ENCODE measurements at places on chromosomes 2 and 18.

GRCh38 chr2:170101789-170102188 lies 76.2 kb upstream of the MYO3B start:
- no peak for DNase-seq

DNA sequence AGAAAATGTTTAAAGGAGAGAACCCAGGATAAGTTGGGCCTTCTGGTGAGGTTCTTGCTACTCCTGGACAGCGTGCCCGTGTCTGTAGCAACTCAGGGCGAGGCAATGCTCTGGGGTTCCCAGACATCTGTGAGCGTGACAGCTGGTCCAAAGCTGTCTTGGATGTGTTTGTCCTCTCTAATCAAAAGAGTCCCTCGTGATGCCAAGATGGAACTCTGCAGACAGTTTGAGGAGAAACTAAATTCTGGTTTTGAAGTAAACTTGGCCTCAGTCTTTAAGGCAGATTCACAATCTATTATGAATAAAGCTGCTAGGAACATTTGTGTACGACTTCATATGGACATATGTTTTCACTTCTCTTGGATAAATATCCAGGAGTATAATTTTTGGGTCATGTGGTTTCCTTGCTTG lies 47.3 kb downstream of the TMEM17 start:
- peak; percentile 5 for DNase-seq

GRCh38 chr2:166831930-166832329 lies 56.4 kb upstream of the XIRP2 start:
- no peak for DNase-seq

GRCh38 chr2:5387406-5387805 lies 304.8 kb upstream of the SOX11 start:
- no peak for DNase-seq

GRCh38 chr2:159684796-159685195 lies 27.5 kb upstream of the MARCHF7 start:
- DNase-seq = peak; percentile 65

GRCh38 chr2:141929331-141930252 lies 201.2 kb downstream of the LRP1B start:
- peak; percentile 31 for DNase-seq

- no peak for DNase-seq
Measured at GRCh38 chr2:47271054-47272000, 116.2 kb upstream of the STPG4 start.

DNA sequence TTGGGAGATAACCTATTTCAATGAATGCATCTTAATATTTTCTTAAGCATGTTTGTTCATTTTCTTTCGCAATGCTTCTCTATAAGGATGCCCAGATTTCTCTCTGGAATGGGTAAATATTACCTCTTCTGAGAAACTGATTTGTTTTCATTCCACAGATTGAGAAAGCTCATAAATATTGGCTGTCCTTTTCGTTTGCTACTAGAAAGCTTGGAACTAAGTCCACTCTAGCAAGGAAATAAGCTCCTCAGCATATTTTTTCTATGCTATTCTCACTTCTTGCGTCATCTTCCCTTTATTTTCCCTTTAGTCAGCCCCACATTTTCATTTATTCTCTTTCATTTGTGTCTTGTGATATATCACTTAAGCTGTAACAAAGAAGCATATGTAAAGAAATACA lies 76.3 kb downstream of the ANTXR1 start:
- peak; percentile 64 for DNase-seq

DNA sequence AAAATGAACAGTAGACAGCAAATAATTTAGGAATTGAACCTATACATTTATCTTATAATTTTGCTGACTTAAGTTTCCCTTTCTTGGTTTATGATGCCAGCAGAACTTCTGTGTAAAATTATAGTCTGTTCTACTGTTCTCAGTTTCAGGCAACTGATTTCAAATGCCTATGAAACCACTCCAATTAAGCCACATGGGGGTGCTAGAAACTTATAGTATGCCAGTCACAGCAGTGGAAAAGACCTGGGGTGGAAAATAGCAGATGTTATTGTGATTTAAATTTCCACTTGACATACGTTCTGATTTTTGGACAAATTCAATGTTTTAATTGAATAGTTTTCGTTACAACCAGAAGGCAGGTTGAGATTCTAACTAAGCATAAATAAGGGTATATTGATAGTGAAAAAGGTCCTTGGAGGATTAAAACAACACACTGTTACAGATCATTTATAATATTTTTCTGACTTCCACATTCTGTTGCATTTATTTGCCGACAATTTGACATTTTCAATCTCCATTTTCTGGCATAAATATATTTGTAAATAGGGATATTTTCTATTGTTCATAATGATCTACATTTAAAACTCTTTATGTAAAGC lies 61.4 kb downstream of the CPS1 start:
- peak; percentile 55 for DNase-seq

- no peak for DNase-seq
Measured at GRCh38 chr2:217456016-217456415, 546.8 kb downstream of the TNS1 start.

- no peak for DNase-seq
Measured at GRCh38 chr2:216659276-216659675, 26.1 kb downstream of the IGFBP2 start.

DNA sequence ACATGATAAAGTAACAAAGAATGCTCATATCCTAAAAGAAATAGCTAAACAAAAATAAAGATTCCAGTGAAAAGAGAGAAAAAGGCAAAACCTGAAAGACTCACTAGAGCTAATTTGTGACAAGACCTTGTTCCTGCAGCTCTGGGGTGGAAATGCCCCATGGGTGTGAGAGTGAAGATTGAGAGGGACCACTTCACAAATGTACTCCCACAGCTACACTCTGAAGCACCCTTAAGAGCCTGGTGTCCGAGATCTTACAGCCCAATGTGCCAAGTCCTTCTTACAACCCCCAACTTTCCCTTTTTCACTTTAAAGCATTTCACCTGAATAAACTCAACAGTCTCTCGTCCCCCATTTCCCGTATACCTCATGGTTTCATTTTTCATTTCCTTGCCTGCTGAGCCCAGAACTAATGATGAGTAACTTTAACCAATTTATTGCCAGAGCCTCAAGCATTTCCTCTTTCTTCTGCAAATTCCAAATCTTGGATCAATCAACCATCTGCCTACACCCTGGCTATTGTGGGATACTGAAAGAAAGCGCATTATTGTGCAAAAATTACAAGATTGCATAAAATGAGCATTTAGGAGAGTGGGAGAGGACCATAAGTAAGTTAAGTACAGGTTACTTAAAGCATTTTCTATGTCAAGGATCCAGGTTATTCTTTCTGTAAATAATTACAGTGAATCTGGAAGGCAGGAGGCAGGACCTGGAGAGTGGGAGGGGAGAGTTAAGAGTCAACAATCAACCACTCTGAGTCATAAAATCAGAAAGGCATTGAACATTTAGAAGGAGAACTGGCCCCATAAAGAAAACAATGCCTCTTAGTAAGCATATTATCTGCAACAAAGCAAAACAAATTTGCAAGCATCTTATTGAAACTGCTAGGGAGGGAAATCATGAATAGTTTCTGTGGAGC lies 804.4 kb upstream of the CELF4 start:
- DNase-seq = no peak

DNA sequence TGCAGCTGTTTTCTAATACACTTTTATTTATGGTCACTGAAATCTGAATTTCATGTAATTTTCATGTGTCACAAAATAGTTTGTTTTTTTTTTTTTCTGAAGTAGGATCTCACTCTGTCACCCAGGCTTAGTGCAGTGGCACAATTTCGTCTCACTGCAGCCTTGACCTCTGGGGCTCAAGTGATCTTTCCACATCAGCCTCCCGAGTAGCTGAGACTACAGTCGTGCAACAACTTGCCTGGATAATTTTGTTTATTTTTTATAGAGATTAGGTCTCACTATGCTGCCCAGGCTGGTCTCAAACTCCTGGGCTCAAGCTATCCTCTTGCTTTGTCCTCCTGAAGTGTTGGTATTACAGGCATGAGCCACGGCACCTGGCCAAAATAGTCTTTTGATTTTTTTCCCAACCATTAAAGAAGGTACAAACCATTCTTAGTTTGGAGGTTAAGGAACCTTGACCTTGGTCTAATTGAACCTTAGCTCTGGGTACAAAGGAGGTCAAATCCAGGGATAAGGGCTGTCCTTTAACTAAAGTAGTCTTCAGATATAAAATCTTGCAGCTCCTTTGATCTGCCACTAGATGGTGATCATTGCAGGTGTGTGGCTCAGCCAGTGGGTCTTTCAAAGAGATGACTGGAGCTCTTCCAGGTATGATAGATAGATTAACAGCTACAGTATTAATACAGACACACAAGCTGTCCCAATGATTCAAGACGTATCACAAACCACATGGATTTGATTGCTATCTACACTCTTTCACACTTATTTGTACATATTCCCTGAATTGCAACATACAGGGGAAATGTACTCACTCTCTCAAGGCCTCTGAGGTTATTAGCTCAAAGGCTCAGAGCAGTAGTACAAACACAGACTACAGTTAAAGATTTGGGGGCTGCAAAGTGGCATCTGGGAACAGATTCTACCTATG lies 4.7 kb upstream of the KRCC1 start:
- DNase-seq = peak; percentile 50

- peak; percentile 6 for DNase-seq
Measured at GRCh38 chr18:58125183-58125582, 81.2 kb downstream of the NEDD4L start.

DNA sequence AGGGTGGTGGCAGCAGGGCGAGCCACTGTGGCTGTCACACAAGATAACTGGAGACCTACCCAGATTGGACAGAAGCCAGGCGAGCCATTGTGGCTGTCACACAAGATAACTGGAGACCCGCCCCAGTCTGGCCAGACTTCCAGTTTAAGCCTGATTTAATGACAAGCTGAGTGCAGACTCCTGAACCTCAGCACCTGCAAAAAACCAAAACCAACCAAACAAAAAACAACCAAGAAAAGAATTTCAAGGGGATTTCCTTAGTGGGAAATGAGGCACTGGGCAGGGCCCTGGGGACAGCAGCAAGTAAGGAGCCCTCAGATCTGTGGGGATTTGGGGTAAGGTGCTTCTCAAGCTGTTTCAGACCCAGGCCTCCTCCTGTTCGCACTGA lies 95.2 kb upstream of the BOD1L2 start:
- no peak for DNase-seq

DNA sequence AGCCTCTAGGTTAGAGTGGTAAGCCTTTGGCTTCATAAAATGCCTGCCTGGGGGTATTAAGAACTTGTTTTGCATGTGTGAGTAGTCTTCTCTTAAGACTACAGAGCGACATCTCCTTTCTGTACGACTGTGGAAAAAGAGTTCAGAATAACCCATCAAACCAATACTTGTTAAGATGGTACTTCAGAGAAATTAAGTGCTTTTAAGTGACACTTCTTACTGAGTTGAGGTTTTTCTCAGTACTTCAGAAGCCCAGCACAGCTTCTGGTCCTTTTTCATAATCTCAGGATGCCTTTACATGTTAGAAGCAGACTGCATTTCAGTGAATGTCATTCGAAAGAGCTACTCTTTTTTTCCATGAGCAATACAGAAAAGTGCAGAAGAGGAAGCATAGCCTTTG lies 10.8 kb downstream of the XRCC5 start:
- DNase-seq = no peak

- no peak for DNase-seq
Measured at GRCh38 chr18:75323821-75324585, 103.5 kb downstream of the SMIM21 start.

DNA sequence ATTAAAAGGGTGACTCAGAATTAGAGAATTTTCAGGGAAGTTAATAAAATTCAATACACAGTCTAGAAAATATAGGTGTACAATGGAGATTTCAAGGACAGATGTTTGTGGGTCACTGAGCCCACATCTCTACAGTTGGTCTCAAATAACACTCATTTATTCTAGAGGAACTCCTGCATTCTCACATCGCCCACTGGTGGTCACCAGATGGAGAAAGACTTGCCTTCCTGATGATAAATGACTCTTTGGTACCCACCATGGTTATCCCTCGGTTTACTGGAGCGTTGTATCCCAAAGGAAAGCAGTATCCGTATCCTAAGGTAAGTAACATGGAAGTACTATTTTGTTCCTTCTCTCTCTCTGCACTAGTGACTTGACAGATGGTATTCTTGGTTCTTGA lies 1297.1 kb downstream of the DPP10 start:
- no peak for DNase-seq

DNA sequence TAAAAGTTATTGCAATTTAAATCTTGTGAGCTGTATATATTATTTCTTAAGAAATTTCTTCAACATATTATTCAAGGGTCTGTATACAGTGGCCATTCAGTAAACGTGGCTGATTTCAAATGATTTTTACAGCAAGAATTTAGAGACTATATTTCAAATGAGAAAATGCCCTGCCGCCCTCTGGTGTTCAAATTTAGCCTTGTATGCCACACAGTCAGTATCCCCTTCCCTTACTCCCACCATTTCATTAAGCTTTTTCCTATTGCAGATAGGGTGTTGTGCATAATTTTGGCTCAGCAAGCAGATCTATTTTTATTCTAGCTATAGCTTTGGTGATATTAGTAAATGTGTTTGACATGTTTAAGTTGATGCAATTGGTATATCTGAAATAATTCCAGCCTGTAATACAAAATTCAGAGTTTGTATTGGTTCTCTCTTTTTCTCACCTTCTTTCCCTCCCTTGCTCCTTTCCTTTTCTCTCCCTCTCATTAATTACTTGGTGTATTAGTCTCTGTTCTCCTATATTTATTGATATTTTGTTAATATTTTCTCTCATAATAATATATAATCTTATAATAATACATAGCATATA lies 22.8 kb upstream of the SCN7A start:
- peak; percentile 32 for DNase-seq

GRCh38 chr2:24682304-24682703 lies 110.9 kb downstream of the PTRHD1 start:
- DNase-seq = no peak

- DNase-seq = peak; percentile 33
Measured at GRCh38 chr2:173050684-173051083, 25.0 kb upstream of the MAP3K20 start.

GRCh38 chr2:20157193-20157891 lies 67.6 kb downstream of the SDC1 start:
- DNase-seq = no peak

GRCh38 chr18:9791991-9792390 lies 83.9 kb downstream of the RAB31 start:
- no peak for DNase-seq

- peak; percentile 78 for DNase-seq
Measured at GRCh38 chr2:12050396-12050795, 304.0 kb downstream of the LPIN1 start.

- DNase-seq = no peak
Measured at GRCh38 chr2:98511981-98512380, 67.3 kb downstream of the INPP4A start.

GRCh38 chr2:152097801-152098495 lies 896 bp downstream of the CACNB4 start:
- peak; percentile 5 for DNase-seq

DNA sequence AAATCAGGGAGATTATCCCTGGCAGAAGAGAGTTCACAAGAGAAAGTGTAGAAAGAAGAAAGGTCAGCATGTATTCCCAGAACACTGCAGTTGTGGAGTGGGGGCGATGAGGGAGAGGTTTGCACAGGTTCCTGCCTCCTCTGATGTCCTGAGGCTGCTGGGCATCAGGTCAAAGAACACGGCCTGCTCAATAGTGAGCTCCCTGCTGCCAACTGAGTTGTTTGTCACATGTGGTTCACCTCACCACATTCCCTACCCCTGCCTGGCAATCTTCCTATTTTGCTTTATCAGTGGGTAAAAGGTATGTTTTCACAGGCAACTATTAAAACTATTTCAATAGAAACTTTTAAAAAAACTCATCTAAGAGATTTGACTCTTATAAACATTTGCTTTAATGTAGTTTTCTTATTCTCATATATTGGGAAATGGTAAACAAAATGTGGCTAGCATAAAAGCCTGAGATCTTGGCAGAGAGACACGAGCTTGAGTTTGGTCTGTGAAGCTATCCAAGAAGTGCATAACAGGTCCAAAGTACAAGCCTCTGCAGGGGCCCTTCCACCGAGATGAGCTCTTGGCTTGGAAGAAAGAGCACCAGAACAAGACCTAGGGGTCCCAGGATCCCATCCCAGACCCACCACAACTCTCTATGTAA lies 123.9 kb upstream of the SRD5A2 start:
- no peak for DNase-seq
